Heart right ventricle (tissue), 16 donors: ENCODE measurements at places on chromosomes 16 and 17. TPM values are rescaled to one million over a fixed set of nuclear protein-coding genes. Genes with fewer than 3 reads are reported as not detected.

OTOP3 gene
- total RNA-seq, result not detected

TAT gene
- not detected for total RNA-seq

PABPN1L gene
- total RNA-seq, result not detected

VASN gene
- total RNA-seq, result 3.1 TPM

FBXO39 gene
- not detected for total RNA-seq

STX1B gene
- total RNA-seq, result 1.7 TPM

PTX4 gene
- total RNA-seq, result not detected

TBC1D3K gene
- not detected for total RNA-seq

ASGR1 gene
- 1.0 TPM for total RNA-seq

TBC1D3B gene
- 2.9 TPM for total RNA-seq

CALB2 gene
- total RNA-seq, result 1.2 TPM

DNA sequence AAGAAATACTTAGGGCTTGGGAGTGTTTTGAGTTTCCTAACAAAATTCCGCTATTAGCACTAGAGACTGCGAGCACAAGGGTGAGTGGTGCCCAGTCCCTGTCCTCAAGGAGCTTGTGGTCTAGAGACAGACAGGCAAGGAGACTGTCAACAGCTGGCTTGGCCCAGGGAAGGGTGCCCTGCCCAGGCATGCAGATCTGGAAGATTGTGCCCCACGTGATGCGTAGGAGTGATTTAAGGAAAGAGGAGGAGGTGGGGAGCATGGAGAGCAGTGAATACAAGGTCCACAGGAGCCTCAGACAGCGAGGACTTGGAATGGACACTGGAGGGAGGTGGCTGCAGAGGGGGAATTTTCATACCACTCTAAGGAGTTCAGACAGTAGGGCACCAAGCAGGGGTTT is 25.0 kb downstream of the SCPEP1 start:
- DNase-seq, result no peak

GRCh38 chr16:13098536-13098935 is 197.1 kb downstream of the SHISA9 start:
- no peak for DNase-seq

DNA sequence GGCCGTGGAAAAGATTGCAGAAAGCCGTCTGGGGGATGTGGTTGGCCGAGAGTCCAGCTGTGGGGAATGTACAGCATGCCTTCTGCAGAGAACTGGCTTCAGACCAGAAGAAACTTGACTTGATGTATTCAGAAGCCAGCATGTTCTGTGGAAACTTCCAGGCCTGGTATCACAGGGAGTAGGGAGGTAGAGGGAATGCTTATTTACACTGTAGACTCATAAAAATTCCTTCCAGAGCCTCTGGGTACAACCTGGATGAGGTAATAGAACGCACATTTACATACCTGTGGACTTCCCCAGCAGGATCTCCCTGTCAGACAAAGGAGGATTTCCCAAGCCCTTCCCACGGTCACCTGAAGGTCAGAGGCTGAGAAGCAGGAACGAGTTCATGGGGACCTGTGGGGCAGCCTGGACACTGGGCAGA is 11.8 kb upstream of the GAS7 start:
- DNase-seq, result no peak

DNA sequence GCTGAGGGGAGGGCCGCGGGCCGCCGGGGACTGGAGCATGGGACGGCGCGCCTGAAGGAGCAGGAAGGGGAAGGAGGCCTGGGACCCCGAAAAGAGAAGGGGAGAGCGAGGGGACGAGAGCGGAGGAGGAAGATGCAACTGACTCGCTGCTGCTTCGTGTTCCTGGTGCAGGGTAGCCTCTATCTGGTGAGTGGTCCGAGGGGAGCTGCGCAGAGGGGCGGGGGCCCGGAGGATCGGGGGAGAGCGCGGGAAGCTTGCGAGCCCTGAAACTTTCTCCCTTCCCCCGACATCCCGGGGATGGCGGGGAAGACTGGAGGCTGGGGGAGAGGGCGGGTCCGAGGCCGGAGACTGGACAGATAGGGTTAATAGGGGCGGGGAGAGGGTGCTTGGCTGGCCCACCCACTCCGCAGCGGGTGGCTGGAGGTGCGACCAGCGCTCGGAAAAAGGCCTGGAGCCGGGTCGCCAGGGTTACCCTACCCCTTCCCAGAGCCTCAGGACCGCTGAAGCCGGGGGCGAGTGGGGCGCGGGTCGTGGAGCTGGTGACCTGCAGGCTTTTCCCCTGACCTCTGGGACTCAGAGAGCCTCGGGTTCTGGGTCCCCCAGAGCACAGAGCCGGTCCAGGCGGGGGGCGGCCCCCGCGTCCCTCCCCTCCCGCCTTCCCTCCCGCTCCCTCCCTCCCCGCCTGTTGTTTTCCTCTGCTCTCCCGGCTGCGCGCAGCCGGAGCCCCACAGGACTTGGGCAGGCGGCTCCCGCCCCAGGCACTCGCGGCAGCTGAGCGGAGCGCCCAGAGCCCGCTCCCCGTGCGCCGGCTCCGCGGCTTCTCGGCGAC is 631 bp downstream of the NXPH3 start:
- DNase-seq, result no peak

DNA sequence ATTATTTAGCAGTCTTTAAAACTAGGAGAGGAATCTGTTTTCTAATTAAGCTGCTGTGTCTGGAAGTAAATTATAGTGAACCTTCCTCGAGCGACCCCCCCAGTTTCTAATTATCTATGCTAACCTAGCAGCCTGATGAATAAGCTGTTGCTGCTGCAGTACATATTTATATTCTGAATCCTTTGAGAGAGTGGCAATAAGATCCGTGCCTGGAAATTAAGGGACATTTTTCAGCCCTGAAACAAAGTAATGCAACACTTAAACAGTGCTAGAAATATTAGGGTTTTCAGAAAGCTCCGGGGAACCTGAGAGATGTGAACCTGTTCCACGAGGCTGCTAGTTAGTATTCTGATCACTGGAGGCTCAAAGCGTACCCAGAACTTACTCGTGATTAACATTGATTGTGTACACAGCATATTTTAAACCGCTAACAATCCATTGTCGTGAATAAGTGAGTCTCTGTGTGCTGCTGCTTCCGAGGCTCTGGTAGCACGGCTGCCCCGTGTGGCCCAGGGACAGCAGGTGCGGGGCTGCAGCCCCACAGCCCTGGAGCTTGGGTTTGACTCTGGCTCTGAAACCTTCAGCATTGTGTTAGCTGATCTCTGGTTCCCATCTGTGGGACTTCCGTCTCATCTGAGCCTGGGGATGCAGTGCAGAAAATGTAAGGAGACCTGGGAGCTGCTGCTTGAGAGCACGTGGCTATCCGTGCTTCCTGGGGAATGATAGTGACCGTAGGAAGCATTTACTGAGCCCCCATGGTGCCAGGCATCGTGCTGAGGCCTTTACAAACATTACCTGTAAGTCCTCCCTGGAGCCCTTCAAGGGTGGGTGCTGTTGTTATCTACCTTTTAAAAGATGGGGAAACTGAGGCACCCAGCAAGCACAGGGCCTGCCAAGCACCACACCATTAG is 190.9 kb upstream of the CHMP6 start:
- no peak for DNase-seq

- no peak for DNase-seq
Measured at GRCh38 chr17:42704490-42704836, 22.1 kb downstream of the CNTNAP1 start.

DNA sequence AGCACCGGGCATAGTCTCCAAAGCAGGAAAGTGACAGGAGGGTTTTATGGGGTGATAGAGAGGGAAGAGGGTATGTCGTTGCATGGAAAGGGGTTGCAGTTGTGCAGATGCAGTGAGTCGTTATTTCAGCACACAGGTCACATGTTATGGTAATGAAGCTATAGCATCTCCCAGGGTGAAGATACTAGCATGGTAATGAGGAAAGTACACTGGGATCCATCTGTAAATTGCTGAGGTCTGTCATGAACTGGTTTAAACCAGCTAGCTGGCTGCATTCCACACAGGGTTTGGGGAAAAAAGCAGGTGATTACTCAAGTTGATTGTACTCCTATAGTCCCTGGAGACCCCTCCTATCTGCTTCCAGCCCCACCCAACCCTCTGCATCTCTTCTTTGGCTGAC is 11.7 kb downstream of the COX11 start:
- no peak for DNase-seq

- DNase-seq, result no peak
Measured at GRCh38 chr17:83173914-83174361, 94.5 kb downstream of the METRNL start.

GRCh38 chr17:17491031-17491471 is 5.1 kb downstream of the RASD1 start:
- DNase-seq, result no peak

- DNase-seq, result no peak
Measured at GRCh38 chr16:85413691-85414663, 199.1 kb upstream of the GSE1 start.

- no peak for DNase-seq
Measured at GRCh38 chr16:88348377-88349152, 34.2 kb upstream of the ZNF469 start.

GRCh38 chr17:7486181-7486580 is 2.0 kb downstream of the POLR2A start:
- DNase-seq, result no peak

DNA sequence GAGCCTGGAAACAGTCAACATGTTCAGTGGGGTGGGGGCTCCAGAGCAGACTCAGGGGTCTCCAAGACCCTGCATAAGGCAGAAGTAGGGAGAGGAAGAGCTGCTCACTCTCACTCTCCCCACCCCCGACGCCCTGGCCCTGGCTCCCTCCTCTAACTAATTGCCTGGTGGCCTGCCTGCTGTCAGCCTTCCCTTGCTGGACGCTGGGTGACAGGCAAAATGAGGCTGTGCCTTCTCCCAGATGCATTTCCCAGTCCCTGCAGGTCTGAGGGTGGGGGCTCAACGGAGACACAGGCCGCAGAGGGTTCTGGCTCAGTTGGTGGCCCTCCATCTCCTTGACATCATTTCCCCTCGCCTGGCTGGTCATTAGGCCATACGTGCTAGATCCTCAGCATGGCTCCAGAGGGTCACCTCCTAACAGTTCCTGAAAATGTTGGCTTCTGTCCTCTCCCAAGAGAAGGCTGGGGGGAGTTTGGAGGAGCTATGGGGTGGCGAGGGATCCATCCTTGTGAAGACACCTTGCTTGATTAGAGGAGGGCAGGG is 1.4 kb downstream of the FMNL1 start:
- no peak for DNase-seq

GRCh38 chr17:50421308-50422051 is 4.5 kb upstream of the ACSF2 start:
- no peak for DNase-seq

DNA sequence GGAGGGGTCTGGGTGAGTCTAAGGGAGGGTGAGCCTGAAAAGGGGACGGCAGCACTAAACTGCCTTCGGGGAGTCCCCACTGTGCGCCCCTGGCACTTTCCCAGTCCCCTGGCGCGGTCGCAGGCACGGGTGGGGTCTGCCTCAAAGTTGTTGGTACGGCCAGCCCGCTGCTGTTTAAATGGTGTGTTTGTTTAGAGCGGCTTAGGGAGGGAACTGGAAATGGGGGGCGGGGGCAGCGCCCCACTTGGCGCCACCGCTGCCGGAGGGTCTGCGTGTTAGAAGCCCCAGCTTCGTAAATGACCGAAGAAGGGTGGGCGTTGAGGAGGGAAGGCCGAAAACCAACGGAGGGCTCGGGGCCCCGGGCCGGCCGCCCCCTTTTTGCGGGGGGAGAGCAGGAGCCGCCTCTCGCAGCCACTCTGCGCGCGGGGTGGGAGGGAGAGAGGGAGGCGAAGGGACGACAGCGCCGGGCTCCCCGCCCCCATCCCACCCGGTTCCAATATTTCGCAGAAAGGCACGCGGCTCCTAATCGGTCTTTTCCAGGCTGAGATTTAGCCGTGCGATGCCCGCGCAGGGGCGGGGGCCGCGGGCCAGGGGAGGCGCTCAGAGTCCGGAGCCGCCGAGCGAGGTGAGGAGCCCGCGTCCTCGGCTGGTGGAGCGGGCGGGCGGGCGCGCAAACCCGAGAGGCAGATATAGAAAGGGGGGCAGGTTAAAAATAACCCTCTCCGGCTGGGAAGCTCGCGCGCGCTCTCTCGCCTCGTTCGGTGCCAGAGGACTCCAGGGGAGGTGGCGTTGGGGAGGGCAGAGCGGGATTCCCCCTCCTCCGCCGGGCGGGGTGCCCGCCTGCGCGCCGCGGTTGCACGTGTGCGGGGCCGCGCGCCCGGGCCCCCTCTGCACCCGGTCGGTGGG is 54.9 kb downstream of the SREBF1 start:
- DNase-seq, result peak; percentile 85

- no peak for DNase-seq
Measured at GRCh38 chr17:74922694-74923537, at the start of gene USH1G. TSS of gene USH1G (minus strand) at chr17:74923255. CDS start at chr17:74923073, 182 bp downstream.

DNA sequence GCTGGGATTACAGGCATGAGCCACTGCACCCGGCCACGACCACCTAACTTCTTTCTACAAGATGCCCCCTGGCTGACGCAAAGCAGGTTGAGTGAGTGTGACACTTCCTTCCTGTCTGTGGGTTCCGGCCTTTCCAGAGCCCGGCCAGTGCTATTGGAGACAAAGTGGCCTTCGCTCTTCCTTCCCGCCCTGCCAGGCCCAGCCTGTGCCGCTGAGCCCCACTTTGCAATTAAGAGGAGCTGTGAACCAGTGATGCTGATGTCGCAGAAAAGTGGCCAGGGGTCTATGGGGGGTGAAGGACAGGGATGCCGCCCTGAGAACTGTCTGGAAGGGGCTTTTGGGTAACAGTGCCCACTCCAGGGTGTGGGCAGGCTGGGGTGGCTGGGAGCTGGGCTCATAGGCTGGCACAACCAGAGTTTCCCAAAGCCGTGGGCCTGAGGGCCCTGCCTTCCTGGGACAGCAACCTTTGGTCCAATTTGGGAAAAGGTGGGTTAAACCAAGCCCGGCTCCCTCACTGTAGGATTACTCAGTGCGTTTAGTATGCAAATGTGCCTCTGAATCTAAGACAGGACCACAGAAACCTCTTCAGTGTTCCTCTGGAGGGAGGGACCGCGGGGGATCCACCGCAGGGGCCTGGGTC is 174.9 kb downstream of the SEC14L1 start:
- no peak for DNase-seq

GRCh38 chr17:45172232-45172540 is 10.5 kb downstream of the HEXIM2 start:
- no peak for DNase-seq

DNA sequence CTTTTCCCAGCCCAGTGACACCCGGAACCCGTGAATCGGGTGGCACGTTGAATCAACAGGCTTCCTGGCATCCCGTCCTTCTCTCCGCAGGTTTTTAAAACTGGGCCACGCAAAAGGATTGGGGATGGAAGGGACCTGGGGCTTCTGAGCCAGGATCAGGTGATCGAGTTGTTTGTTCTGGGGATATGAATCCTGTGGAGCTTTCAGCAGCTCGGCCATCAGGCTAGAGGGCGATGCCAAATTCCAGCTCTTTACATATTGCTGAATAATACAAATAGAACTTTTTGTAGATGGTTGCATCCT is 473 bp downstream of the SUPT6H start:
- DNase-seq, result no peak

DNA sequence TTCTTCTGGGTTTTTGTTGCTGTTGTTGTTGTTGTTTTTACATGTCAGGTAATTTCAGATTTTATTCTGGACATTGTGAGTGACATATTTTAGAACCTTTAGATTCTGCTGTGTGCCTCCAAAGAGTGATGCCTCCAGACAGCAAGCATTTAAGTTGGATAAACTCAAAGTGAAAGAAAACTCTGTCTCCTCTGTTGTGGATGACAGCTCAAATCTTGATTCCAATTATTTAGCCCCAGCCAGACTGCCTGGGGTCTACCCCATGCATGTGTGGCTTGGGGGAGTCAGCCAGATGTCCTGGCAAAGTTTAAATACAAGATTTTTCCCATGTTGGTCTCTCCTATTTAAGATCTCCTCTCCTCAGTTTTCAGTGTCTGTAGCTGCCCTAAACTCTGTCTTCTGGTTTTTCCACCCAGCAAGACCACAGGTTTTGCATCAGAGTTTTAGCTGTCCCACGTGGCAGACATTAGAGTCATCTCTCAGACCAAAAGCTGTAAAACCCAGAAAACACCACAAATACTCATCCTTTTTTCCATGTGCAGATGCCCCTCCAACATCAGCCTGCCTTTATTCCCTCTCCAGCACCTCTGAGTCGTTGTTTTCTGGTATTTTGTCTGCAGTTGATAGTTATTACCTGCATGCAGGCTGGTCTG is 19.4 kb upstream of the ZNF469 start:
- no peak for DNase-seq
